ENCODE measurements at places on chromosomes 3 and 15.

- no peak for DNase-seq
These were observed 433.4 kb downstream of the PYDC2 start for GRCh38 chr3:191894406-191894805.

GRCh38 chr3:170090601-170090981 lies 52.8 kb downstream of the GPR160 start:
- no peak for DNase-seq

- no peak for DNase-seq
These were observed 531.6 kb downstream of the SHQ1 start for GRCh38 chr3:72316501-72317279.

- peak; percentile 90 for DNase-seq
These were observed 40.9 kb upstream of the MRPL3 start for GRCh38 chr3:131543714-131544113.

DNA sequence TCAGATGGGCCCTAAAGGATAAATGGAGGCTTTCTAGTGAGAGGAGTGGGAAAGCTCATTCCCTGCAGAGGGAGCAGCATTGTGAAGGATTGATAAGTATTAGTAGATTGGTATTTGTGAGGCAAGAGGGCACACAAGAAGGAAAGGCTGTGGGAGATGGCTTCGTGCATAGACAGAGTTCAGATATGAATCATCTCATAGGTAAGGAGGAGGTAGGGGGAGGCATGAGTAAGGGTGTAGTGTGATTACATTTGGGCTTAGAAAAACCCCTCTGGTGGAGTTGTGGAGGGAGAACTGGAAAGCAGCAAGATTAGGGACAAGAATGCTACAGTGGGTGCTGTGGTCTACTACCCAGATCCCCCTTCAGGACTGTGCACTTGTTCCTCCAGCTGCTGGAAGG lies 29.6 kb downstream of the ONECUT1 start:
- no peak for DNase-seq

DNA sequence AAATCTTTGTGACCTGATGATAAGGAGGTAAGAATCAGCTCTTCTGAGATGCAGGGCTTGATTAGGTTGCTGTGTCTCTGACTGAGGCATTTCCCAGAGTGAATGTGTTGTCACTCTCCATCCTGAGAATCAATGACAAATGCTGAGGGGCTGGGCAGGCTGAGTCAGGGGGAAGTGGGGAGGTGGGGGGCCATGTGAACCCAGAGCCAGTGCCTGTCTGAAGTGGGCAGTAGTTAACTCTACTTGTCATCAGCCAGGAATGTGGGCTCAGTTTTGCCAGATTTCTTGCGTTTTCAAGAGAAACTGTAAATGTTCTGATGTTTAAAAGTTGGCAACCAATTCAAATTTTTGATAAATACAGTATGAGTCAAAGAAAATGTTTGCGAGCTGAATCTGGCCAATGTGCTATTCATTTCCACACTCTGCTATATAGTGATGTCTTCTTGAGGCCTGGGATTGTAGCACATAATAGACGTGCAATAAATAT lies 3.1 kb upstream of the BNC1 start:
- DNase-seq = peak; percentile 88

- DNase-seq = no peak
These were observed 692.7 kb upstream of the ZNF385D start for GRCh38 chr3:22443571-22444233.

DNA sequence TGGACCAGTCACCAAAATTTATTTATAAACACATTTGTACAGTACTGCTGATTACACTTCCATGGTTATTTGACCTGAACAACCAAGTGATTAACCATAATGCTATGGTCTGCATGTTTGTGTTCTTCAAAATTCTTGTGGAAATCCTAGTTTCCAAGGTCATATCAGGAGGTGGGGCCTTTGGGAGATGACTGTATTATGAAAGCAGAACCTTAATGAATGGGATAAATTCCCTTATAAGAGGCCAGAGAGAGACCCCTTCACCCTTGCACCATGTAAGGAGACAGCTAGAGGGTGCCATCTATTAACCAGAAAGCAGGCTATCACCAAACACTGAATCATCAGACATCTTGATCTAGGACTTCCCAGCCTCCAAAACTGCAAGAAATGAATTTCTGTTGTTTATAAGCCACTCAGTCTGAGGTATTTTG lies 1.9 kb downstream of the SCAPER start:
- DNase-seq = peak; percentile 38

DNA sequence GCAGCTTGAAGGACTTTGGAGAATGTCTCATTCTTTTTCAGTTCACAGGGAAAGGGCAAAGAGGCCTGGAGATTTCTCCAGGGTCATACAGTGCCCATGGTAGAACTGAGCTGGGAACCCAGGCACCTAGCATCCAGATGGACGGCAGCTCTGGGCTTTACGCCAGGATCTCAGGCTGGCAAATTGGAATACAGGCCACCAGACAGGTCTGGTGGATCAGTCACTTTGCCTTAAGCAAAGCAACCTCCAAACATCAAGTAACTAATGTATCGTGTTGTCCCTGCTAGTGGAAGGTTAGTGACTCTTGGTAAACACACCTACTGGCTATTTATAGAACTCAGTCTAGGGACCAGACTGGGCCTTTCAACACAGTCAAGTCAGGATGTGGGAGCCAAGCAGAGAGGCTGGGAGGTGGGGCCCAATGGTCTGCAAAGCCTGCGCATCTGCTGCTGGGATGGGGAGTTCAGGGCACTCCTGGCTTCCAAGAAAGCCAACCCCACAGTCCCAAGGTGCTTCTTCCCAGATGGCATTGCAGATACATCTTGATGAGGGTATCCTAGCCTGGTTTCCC lies 30.2 kb downstream of the RPLP1 start:
- DNase-seq = no peak

- DNase-seq = no peak
These were observed 7.6 kb upstream of the TMEM44 start for GRCh38 chr3:194640829-194641228.

GRCh38 chr3:76402926-76403325 lies 617.6 kb upstream of the ZNF717 start:
- DNase-seq = no peak

- DNase-seq = no peak
These were observed 83.6 kb downstream of the CCR1 start for GRCh38 chr3:46124216-46125177.

DNA sequence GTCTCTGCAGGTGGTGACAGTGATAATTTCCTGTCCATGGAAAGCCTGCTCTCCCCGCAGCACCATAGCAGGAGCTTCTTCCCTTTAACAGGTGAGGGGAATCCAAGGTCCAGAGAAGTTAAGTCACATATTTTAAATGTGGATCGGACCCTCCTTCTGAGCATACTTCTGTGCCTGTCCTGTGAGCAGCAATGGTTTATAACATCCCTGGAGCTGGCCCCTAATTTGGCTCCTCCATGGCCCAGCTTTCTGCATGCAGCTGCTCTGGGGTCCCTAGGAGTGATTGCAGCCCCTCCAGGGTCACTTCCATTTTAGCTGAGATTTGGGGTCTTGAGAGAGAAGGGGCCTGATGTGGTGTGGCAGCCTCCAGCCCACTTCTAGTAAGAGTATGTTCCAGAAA lies 127.8 kb downstream of the EEFSEC start:
- DNase-seq = no peak

DNA sequence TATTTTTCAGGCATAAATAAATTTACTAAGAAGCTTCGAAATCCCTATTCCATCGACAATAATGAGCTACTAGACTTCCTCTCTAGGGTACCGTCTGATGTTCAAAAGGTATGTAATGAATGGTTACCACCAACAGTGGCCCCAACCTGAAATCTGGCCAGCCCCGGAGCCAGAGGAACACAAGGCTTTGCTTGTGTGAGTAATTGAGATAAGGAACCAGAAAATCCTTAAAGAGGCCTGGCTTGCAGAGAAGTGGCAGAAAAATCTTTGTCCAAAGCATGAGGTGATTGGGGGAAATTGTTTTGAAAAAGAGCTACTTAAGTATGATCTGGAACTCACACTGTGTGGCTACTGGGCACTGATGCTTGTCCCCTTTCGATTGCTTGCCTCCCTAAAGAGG lies 245.3 kb downstream of the MCTP2 start:
- no peak for DNase-seq

DNA sequence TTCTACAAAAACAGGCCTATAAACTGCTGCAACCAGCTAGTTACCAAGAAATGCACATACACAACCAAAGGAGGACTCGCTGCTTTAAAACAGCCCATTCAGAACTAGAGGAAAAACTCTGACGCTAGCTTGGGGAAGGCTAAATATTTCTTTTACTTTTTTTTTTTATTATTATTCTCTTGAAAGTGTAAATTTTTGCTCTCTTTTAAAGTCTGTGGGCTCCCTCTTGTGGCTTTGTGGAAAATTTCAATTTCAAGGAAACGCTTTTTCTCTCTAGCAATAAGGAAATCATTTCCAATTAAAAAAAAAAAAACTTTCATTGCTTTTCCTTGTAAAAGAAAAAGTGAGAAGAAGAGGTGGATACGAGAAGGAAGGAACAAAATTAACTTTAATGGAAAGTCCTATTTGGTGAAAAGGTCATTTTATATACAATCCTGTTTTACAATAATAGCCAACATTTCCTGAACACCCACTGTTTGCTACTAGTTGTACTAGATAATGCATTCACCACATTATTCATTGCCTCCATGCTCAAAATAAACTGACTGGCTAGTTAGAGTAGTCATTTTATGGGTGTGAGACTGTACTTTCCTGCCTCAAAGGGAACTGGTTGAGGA lies 51.2 kb upstream of the SAMMSON start:
- DNase-seq = peak; percentile 67

GRCh38 chr3:48431224-48432029 lies 1.5 kb upstream of the PLXNB1 start:
- DNase-seq = peak; percentile 11

- DNase-seq = no peak
These were observed 461.4 kb downstream of the NSUN3 start for GRCh38 chr3:94524102-94524919.

DNA sequence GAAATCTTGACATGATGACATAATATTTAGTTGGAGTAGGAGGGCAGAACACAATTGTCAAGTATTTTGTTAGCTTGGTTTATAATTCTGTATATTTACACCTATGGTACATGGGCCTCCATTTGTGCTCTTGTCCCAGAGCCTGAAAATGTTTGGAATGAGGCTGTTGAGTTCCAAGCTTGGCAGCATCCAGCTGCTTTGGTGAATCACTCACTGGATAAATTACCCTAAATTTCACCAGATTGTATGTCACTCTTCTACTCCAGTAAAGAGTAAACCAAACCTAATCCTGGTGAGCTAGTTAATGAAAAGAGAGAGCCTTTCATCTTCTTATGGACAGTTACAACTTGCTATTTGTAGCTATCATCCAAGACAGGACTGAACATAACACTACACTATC lies 928.7 kb downstream of the DIPK2A start:
- no peak for DNase-seq

GRCh38 chr15:65612616-65612946 lies 1.6 kb upstream of the INTS14 start:
- DNase-seq = peak; percentile 85

DNA sequence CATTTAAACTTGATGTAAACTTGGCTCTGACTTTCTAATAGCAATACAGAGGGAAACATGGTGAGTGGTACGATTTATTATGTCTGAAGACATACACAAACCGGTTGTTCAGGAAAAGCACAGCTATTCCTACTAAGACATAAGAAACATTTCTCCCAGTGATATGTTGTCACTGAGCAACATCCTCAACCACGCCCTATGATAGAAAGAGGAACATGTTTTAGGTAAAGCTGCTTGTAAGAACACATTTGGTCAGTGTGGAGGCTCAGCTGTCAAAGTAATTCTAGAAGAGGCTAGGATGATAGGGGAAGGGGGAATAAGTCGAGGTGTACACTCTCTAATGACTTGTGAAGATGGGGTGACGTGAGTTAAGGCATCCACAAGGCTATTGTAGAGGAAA lies 42.7 kb upstream of the B3GNT5 start:
- no peak for DNase-seq

- DNase-seq = peak; percentile 38
These were observed 27.1 kb downstream of the CLRN1 start for GRCh38 chr3:150945226-150946032.

DNA sequence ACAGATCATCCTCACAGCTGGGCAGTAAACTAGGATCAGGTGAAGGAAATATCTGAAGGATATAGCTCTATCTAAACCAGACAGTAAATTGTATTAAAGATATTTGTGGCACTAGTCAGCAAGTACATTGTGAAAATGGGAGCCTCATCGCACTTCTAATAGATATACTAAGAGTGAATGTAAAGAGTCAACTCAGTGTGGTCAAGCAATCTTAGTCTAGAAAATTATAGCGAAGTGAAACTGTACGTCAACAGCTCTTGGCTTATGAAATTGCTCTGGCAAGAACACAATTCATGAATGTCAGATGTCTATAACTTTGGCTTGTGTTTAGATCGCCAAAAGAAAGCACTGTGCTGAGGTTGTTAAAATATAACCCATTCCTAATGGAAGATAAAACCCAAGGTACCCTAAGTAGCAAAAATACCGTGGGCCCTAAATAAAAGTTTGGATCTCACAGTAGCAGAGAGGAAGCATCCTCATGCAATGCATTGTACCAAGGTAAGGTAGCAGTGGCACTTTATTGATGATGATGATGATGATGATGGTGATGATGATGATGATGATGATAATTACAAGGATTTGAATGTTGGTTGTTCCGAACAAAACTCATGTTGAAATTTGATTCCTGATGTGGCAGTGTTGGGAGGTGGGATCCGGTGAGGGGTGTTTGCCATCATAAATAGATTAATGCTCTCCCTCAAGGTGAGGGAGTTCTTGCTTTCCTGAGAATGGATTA lies 228.5 kb downstream of the UNC13C start:
- no peak for DNase-seq

GRCh38 chr15:41183581-41183980 lies 47.0 kb downstream of the EXD1 start:
- no peak for DNase-seq

DNA sequence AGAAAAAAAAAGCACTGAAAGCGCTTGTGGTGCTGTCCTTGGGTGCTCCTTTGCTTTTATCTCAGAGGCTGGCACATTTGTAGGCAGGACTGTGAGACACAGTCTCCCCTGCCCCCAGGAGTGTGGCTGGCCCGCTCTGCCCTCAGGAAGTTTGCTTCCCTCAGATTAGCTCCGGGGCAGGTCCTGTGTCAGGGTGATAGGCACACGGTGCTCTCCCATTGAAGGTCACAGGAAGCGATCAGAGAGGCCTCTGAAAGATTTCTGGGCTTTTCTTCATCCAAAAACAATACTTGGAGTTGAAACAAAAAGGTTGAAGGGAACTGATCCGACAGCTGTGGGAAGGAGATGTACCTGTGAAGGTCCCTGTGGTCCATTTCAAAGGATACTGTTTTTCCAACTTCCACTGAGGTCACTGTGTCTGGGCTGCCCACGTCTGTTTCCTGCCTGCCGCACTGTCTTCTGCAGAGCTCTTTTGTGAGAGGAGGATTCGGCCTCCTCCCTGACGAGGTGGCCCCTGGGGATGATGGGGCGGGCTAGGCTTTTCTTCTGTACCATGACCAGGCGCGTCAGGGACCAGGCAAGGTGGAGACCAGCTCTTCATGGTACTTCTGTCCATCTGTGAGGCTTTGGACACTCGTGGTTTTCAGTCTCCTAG lies 330.5 kb upstream of the CTDSPL start:
- DNase-seq = no peak
